ENCODE measurements at places on chromosomes 5 and 9.
A peak's percentile ranks its signal among the peaks of the same experiment; 100 is the strongest.

GRCh38 chr5:43627028-43627427, 24.0 kb downstream of the NNT start:
- peak; percentile 72 for DNase-seq

GRCh38 chr9:71647094-71647591, 121.2 kb downstream of the CEMIP2 start:
- DNase-seq: peak; percentile 83

GRCh38 chr5:12023614-12024241, 119.5 kb upstream of the CTNND2 start:
- DNase-seq: peak; percentile 47

GRCh38 chr9:16551692-16552091, 318.8 kb downstream of the BNC2 start:
- no peak for DNase-seq

DNA sequence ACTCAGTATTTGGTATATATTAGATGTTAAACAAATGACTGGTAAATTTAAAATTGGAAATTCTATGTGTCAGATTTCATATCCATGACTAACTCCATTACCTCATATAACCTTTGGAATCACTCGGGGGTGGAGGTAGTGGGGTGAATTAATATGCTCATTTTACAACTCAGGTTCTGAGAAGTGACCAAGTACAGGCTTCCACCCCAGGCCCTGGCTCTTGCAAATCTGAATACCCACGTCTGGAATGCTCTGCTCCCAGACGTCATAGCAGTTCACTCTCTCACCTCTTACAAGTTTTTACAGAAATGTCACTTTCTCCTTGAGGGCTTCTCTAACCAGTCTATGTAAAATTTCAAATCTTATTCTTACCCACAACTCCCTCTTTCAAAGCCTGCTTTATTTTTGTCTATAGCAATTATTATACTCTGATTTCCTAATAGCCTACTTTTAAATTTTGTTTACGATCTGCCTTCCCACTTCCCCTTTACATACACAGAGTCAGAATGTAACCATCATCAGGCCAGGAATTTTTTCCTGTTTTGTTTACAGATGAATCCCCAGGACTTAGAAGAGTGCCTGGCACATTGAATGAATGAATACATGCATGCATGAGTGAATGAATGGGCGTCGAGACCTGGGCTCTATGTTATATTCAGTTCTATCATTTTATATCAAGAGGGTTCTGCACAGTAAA, 134.1 kb upstream of the IFNE start:
- DNase-seq: no peak

DNA sequence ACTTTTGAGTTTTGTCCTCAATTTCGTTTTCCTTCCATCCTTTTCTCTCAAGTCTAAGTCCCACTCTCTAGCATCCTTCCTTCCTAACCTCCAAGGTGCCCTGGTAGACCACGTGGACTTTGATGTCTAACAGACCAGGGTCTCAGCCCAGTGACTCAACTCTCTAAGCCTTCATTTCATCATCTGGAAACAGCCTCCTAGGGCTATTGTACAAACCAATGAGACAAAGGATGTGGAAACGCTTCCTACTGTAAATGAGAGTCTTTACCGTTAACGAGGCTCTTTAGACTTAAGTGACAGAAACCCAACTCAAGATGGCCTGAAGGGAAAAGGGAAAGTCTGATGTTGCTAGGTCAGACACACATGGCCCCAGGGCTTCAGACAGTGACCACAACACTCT, 49.2 kb upstream of the CPLX2 start:
- no peak for DNase-seq

DNA sequence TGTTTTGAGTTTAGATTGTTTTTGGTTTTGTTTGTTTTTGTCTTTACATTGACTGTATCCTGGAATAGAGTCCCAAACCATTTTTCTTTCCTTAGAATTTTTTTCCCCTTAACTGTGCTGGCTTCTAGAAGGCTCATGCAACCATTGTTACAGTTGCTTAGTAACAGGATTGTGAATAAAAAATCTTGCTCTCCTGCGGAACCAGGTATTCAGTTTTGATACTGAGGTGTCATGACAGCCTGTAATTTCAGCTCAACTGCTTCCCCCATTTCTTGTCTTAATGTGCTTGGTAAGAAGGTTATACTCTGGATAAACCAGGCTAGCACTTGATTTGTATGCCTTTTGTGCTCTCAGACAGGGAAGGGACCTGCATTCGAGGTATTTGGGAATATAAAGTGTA, 42.1 kb downstream of the FOCAD start:
- no peak for DNase-seq

DNA sequence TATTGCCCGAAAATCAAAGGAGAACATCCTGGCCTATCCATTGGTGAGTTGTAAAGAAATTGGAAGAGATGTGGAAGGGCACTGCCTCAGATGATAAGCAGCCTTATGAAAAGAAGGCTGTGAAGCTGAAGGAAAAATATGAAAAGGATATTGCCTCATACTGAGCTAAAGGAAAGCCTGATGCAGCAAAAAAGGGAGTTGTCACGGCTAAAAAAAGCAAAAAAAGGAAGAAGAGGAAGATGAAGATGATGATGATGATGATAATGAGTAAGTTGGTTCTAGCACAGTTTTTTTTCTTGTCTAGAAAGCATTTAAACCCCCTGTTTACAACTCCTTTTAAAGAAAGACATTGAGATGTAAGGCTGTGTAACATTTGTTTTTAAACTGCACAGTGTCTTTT, 59.8 kb upstream of the ZBED3 start:
- DNase-seq: peak; percentile 22

DNA sequence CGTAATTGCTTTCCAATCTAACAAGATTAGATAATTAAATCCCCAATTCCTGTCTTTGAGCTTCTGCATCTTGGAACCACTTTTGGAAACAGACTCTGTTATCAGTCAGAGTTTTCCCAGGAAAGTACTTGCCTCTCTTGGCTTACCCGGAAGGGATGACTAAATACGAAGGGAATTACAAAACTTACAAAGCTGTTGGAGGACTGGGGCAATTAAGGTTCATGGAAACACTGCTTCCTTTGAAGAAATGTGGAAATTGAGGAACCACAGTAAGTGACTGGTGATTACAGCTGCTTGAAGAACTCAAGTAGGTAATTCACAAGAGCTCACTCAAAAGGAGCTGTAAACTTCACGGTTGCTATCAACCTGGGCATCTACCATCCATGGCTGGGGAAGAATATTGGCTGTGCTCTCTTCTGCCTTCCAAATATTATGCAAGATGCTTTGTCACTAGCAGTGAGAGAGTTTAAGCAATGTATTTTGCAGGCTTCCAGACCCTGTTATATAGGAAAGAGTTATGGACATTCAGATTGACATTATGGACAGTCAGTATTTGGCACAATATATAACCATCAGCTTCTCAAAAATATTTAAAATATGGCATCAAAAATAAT, 104.6 kb upstream of the MAN2A1 start:
- DNase-seq: no peak

GRCh38 chr5:181086026-181086883, 44.7 kb downstream of the OR2V1 start:
- no peak for DNase-seq
